GM23248 (cell line): ENCODE measurements at places on chromosomes 16 and 17. TPM values are rescaled to one million over a fixed set of nuclear protein-coding genes. Genes with fewer than 3 reads are reported as not detected.
A peak's percentile ranks its signal among the peaks of the same experiment; 100 is the strongest.

DNA sequence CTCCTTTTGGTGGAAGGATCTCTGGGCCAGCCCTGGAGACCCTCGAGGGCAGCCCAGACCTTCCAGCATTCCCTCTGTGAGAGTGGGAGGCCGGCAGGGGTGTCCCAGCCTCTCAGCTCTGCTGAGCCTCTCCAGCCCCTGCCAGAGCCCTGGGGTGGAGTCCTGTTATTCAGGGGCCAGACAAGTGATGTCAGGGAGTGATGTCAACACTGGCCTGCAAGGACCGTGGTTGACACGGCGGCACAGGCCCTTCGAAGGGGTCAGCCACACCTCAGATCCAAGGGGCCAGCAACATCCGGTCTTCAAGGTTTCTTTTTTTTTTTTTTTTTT lies 231.2 kb downstream of the KATNIP start:
- peak; percentile 65 for DNase-seq

- peak; percentile 59 for DNase-seq
Measured at GRCh38 chr17:58970609-58971450, 135.8 kb downstream of the TRIM37 start.

DNA sequence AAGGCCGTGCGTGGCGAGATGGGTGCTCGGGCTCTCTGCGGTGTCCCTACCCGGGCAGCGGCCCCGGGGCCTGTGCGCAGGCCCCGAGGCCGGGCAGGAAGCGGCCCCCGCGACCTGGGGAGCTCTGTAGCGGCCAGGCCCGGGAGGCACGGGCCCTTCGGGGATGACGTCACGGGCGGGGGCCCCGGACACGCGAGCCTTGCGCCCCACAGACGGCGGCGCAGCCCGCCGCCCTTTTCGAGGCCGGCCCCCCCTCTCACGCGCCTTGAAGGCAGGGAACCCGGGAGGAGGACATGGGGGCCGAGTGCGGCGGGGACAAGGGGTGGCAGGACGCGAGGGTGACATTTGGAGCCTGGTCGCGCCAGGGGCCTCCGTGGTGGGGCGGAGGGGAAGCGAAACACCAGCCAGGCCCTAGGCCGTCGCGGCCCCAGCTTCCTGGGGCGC lies 1.1 kb downstream of the RAI1 start:
- DNase-seq = peak; percentile 76

- peak; percentile 8 for DNase-seq
Measured at GRCh38 chr17:34626121-34626681, 46.8 kb downstream of the TMEM132E start.

DNA sequence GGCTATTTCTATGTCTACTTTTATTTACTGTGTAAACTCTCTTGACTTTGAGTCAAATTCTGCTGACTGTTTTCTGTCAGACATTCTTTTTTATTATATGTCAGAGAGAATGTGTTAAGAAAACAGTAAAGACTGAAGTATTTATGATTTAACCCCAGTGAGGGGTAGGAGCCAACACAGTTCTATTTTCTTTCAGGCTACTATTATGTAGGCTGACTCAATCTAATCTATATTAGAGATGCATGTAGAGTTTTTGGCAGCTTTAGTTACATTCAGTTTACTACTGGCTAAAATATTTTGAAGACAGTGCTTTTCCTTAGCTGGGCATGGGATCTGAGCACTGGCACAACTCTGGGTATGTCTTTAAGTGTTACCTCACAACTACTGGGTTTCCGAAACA lies 1108.0 kb downstream of the CDH11 start:
- no peak for DNase-seq

DNA sequence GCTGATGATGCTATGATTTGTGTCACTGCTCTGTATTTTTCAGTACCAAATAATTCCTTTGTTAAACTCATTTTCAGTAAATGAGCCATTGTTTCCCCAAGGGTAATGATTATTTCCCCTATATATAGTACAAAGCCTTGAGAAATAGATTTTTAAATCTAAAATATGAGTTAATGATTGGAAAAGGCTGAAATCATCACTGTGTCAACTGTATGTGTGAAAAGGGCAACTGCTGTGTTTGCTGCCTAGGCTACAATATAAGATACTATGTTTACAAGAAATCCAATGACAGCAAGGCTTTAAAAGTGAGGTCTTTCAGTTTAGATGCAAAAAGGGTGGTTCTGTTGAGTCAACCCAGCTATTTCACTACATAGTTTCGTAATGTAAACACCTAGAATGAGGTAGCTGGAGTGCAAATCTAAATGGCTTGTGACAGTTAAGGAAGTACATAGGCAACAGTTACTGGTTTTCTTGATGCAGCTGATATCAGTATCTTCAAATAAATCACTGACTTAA lies 15.3 kb downstream of the NLK start:
- DNase-seq = peak; percentile 57

- DNase-seq = peak; percentile 56
Measured at GRCh38 chr16:62041401-62041800, 5.2 kb upstream of the CDH8 start.

GRCh38 chr16:12899529-12900143 lies 1.8 kb upstream of the SHISA9 start:
- no peak for DNase-seq

DPEP2 gene
- polyA plus RNA-seq = not detected in 2 replicates

DNA sequence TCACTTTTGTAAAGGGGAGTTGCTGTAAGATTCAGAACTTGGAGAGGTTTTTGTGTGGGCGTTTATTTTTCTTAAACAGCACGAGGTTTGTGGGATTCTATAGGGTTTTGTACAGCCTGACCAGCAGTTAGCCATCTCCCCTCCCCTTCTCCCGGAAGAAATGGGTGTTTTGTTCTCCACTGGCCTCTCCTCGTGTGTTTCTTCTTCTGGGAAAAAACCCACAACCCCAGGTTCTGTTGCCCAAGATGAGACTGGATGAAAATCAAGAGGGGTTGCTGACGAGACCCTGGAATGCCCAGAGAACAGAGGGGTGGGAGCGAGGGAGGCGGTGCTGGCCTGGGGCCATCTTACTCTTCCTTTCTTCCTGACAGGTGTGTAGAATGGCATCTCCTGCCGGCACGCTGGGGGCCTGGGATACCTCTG lies 186.1 kb downstream of the MSI2 start:
- peak; percentile 7 for DNase-seq

- DNase-seq = no peak
Measured at GRCh38 chr16:23852794-23853562, 17.2 kb downstream of the PRKCB start.
